SK-N-SH (cell line): ENCODE measurements at places on chromosomes 5 and 9.

- DNase-seq = no peak
These were observed 40.3 kb downstream of the SLC28A3 start for GRCh38 chr9:84300271-84300670.

DNA sequence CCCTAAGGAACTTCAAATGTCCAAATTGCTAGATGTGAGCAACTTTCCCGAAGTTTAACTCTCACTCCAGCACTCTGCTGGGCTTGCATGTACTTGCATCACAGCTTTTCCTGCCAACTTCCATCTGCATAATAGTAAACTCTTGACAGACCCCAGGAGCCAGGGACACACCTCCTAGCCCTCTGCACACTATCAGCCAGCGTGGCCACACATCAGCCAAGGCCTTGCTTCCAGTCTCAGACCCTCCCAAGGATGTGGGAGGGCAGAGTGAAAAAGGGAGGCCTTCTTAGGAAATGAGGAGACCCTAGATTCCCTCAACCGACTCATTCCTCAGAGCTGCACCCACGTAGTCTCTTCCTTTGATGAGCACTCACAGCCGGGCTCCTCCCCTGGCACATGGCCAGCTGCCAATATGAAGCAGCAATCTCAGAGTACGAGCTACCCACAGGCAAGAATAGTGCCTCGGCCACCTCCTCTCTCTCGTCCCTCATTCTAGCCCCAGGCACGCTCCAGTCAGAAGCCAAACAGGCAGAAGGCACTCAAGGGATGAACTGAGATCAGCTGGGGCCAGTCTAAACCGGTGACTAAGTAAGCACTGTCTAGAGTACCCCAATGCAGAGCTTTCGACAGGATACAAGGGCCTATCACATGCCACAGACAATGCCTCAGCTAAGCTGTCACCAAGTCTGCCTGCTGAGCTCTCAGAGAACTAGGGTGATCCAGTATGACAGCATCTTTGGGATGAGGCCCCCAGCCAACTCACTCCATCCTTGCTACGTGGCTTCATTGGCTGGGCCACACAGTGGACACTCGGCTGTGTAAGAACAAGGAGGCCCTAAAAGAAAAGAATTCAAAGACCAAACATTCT, 2.3 kb downstream of the P4HA2 start:
- peak; percentile 35 for DNase-seq

DNA sequence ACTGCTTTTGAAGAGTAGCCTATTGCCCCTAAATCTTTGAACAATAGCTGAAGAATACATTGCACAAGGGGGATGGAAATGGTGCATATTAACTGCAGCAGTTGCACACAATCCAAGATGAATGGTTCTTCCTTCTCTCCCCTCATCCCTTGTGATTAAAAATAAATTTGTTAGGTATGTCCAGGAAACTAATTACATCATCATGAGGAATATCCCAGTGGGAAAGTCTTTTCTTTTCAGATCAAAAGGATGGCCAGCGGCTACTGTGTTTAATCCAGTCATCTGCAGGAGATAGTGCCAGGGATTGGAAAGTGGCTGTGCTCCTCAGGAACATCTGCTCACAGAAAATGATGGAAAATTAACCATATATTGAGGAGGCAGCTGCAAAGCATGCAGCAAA, 508.4 kb upstream of the SEMA6A start:
- no peak for DNase-seq

GRCh38 chr5:132309679-132310078, 15.5 kb downstream of the SLC22A4 start:
- peak; percentile 32 for DNase-seq

DNA sequence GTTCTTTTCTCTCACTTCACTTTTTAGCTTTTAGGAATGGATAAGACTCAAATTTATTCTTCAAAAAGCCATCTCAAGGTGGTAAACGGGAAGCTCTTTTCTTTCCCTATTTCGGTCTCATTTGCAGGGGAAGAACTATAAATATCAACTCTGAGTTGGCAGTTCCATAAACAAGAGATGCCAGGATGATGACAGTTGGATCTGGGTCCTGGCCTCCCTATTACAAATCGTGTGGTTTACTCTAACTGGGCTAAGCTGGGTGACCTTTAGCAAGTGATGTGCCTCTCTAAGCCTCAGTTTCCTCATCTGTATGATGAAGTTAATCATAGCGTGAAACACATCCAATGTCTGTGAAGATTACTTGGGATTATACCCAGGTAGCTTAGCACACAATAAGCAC, 44.2 kb downstream of the TLE4 start:
- DNase-seq = no peak

DNA sequence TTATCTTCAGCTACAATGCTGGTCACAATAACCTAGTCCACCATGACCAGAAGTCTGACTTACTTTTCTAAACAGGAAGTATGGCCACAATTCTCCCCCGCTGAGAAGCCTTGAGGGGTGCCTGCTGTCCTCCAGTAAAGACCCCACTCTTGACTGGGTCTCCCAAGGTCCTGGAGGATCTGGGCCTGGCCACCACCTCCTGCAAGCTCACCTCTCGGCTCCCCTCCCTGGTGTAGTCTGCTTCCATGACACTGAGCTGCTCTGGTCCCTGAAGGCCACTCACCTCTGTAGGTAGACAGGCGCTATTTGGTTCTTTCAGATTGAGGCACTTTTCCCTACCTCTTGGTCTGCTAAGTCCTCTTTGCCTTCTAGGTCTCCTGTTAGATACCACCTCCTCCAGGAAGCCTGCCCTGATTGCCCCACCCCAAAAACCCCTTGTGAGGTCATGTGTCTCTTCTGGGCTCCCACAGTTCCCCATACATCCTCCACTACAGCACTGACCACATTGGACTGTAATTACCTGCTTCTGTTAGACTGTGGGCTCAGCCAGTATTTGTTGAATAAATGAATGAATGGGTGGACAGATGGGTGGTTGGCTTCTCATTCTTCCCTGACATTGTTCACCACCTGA, 62.6 kb upstream of the IER5L start:
- no peak for DNase-seq

DNA sequence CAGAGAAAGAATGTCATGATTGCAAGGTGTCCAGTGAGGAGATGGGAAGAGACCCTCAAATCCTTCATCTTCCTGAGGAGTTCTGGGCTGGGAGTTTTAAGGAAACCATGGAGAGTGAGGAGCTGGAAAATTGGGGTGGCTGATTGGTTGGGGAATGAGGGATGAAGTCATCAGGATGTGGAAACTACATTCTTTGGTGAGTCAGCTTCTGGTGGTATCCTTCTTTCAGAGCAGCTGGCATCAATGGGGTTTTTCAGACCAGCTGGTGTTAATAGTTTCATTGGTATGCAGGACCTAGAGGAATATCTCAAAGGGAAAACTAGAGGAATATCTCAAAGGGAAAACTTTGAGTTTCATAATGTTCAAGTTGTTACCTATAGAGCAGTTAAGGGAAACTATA, 45.2 kb downstream of the RNF180 start:
- DNase-seq = no peak

- DNase-seq = no peak
These were observed 22.9 kb downstream of the KDM4C start for GRCh38 chr9:6780690-6781089.

DNA sequence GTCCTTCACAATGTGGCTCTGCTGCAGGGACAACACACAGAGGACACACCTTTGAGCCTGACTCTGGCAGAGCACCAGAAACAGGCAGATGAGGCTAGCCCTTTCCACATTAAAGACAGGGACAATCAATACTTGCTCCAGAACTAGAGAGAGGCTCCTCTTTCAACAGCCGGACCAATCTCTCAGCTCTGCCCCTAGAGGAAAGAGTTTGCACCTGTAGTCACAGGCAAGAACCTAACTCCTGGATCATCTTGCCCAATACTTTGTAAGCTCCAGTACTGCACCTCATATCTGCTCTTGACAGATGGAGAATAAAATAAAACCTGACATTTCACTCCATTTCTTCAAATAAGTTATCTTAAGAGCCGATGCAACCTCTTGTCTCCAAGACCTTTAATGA, 52.1 kb downstream of the EPB41L4A start:
- DNase-seq = peak; percentile 27

DNA sequence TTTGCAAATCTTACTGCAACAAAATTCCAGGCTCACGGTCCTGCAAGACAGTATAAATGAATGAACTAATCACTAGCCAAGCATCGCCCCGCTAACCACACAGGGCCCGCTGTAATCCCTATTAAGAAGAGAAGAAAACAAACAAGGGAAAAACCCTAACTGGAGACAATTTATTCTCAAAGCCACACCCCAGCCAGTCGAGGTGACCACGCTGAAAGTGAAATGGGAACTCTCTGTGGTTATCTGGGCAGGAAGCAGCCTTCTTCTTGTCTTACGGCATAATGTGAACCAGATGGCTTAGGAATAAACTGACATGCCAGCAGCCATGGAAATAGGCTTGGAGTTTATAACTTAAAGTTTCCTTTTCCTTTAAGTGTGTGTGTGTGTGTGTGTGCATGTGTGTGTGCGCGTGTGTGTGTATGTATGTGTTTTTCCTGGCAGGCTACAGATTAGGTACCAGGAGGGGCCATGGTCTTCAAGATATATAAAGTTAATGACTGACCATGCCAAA, 120.2 kb downstream of the SEMA6A start:
- DNase-seq = peak; percentile 58

GRCh38 chr9:74334271-74334670, 162.9 kb upstream of the RORB start:
- DNase-seq = no peak

GRCh38 chr5:160036243-160036642, 27.3 kb downstream of the TTC1 start:
- no peak for DNase-seq

DNA sequence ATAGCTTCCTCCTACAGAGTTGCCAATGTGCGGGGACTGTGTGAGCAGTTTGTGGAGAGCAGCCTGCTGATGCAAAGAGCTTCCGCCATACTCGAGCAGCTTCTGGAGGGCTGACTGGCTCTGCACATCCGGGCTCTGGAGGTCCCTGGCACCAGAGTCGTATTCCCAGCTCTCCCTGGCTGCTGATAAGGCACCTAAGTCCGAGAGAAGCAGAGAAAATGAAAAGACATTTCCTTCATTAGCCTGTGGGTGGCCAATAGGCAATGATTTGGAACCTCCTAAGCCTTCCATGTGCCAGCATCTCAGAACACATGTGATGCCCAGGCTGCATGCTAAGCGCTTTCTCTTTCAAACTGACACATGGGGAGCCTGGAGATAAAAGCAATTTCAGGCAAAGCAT, 94.3 kb downstream of the TSSK1B start:
- DNase-seq = peak; percentile 11

DNA sequence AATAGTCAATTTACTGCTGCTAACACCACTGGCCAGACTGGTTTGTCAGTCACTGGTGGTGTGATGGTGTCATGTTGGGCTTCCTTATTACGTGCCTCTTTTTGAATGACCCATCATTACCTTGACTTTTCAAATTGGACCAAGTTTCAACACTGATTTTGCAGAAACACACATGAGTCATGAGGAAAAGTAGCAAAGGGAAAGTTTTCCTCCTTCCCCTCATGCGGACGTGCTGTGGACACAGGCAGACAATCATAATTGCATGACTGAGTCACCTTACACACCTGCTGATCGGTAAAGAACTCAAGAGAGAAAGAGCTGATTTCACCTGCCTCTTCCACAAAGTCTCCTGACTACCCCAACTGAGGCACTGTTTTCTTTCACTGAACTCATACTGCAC, 324.5 kb downstream of the ARRDC3 start:
- DNase-seq = no peak

DNA sequence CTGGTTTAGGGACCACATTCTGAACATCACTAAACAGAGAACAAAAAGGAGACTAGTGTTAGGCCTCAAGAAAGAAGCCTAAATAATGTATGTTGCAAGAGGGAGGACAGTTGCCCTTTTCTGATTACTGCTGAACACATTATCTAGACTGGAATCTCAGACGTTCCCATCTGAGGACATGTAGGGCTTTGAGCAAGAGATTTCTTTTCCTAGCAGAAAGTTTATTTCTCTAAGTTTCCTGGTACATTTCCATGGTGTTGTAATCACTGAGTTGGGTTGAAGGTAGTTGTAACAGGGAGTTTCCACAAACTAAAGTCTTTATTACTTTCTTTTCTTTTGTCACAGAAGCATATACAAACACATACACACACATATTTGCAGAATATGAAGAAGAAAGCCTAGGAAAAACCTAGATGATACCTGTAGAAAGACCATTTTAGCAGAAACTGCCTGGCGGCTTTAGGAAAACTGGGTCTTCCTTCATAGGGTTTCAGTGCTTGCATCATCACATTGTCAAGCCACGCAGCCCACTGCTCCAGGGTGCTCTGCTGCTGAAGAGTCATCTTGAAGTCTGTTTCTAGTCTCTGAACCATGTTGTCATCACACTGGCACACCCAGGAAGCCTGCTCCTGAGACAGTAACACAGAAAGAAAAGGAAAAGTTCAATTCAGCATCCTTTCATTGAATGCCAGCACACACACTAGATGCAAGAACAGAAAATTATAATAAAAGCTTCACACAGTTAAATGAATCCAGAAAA, 269.1 kb downstream of the RFX3 start:
- no peak for DNase-seq

- no peak for DNase-seq
These were observed 145.4 kb downstream of the KCTD16 start for GRCh38 chr5:144315994-144316634.

- peak; percentile 79 for DNase-seq
These were observed 167.9 kb downstream of the AUH start for GRCh38 chr9:91193658-91194391.

DNA sequence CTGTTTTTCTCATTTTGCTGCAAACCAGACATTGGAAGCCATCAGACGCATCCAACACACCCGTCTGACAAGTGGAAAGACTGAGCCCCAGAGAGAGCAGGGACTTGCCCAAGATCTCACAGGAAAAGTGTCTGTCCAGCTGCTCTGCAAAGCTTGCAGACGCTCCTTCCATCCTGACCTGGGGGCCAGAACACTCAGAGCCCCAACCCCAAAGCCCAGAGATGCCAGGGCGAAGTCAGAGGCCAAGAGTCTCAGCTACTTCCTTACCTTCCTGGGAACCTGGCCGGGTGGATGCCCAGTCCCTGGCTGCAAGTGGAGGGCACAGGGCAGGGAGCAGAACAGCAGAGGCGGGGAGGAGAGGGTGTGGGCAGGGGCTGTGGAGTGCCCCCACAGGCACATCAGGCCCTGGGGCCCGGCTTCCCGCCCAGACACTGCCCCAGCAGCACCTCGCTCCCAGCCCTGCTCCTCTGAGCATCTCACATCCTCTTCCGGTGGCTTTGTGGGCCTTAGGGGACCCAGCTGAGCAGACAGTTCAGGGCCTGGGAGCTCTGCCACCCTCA, 9.7 kb upstream of the RALGDS start:
- no peak for DNase-seq

DNA sequence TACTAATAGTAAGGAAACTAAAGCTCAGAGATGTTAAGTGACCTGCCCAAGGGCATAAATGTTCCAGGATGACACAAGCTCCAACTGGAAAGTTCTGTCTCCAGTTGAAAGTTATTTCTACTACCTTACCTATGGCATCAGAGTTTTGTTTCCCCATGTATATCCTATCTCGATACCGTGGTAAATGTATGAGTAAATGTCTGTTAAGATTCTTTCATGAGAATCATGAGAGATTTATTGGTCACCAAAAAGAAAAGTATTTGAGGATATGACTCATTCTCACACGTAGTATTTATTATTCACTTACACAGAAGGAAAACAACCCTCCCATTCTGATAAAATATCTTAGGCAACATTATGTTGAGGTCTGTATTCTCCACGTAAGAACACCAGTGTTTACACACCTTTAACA, 11.1 kb upstream of the SHOC1 start:
- no peak for DNase-seq

- no peak for DNase-seq
These were observed 25.7 kb downstream of the SYK start for GRCh38 chr9:90827181-90827871.
